ENCODE measurements at places on chromosomes 13 and 19.

DNA sequence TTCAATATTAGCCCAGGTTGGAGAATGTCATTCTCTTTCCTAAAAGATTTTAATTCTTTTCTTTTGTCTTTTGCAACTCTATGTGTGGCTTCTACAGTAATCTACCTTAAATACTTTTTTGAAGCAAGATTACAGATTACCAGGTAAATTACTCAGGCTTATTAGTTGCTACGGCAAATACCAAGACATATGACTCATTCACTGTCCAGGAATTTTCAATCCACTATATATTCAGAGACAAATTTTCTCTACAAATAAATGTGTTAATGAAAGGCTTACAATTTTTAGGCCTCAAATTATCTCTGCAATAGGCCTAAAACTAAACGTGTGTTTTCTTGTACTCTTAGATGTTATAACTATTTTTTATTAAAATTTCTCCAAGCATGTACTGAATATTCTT, 631.3 kb downstream of the DIAPH3 start:
- no peak for DNase-seq

DNA sequence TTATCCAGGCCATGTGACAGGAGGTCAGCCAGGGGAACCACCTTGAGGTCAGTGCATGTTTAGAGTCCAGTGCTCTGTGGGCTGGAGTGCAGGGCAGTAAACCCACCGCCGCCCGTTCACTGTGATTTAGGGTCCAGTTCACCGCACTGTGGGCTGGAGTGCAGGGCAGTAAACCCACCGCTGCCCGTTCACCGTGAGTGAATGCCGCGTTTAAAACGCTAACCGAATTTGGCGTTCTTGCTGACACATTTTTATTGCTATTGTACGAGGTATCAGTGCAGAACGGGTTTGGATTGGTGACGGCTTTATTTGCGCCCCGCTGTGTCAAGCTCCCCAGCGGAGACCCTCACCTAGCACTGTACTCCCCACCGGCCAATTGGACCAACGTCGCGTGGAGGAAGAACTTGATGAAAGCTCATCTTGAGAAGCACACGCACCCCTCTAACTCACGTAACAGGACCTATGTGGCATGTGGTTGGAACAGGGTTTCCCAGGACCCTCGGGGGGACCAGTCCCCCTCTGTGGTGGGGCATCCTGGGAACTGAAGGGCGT, 27.9 kb downstream of the C13orf46 start:
- no peak for DNase-seq

- DNase-seq, result no peak
Observed at GRCh38 chr13:108350579-108350978, 81.1 kb downstream of the TNFSF13B start.

DNA sequence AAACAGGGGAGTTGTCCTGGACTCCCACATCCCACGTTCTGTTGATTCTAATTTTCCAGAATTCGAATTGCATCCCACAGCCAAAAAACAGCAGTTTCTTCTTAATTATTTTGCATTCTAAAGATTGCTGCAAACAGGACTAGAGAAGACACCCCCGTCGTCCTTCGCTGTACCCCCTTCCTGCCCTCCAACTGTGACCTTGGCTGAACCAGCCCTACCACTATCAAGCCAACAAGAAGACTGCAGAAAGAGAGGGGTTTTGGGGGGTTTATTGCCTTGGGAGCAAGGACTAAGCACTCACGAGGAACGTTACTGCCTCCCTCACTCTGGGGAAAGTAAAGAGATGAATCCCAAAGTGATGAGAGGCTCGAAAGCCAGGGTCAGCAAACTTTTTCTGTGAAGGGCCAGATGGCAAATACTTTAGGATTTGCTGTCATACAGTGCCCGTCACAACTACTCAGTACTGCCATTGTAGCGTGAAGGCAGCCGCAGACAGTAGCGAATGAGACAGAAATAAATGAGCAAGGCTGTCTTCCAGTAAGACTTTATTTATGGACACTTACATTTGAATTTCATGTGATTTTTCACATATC, 32.5 kb upstream of the KATNAL1 start:
- no peak for DNase-seq

DNA sequence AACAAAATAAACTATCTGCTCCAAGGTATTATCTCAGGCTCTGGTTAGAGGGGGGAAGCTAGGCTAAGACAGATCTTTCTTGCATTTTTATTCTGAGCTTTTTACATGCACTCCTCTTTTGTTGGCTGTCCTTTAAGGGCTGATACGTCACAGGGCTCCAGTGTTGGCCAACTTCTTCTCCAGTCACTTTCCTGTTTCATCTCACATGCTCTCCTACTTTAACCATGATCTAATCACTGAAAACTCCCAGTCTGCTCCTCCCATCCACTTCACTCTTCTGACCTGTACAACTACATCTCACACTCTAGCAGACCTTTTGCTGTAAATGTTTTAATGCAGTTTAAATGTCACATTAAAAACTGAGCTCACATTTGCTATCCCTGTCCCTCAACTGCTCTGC, 510.0 kb upstream of the KLF12 start:
- DNase-seq, result no peak

GRCh38 chr19:10835089-10835753, 791 bp downstream of the TMED1 start:
- DNase-seq, result peak; percentile 22

GRCh38 chr13:113526466-113527220, 36.1 kb upstream of the DCUN1D2 start:
- DNase-seq, result no peak

GRCh38 chr13:73981595-73981994, 152.6 kb downstream of the KLF12 start:
- DNase-seq, result no peak

DNA sequence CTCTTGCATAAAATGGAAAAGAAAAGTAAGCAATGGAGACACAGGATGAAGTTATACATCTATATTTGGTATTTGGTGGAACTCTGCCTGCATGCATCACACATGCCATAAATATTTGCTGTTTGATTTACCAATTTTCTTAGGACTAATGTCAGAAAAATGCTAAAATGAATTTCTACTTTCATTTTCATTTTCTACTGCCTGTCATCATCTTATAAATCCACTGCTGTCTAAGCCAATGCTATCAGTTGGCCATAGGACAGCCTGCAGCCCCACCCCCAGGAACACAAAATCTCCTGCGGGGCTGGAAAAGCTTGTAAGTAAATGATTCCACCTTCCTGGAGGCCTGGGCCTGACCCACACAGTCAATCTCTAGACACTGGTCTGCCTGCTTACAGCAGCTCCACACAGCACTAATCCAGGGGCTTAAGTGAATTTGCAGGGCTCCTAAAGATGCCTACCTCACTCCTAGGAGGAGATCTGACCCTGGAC, 122.0 kb downstream of the ENOX1 start:
- DNase-seq, result no peak

GRCh38 chr13:52195401-52195837, 36.0 kb upstream of the NEK3 start:
- peak; percentile 50 for DNase-seq

DNA sequence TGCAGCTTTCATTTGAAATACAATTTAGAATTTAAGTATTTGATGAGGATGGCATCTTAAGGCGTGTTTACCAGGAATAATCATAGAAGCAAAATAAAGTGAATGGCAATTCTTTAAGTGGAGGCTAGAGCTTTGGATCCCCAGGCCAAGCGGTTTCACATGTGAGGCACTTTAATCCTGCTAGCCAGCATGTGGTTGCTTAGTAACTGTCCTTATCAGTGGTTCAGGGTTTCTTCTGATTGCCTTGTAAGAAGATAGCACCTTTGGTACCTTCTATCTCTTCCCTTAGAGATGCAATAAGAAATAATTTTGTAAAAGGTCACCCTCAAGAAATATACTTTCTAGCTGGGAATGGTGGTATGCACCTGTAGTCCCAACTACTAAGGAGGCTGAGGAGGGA, 38.9 kb upstream of the SERP2 start:
- no peak for DNase-seq

DNA sequence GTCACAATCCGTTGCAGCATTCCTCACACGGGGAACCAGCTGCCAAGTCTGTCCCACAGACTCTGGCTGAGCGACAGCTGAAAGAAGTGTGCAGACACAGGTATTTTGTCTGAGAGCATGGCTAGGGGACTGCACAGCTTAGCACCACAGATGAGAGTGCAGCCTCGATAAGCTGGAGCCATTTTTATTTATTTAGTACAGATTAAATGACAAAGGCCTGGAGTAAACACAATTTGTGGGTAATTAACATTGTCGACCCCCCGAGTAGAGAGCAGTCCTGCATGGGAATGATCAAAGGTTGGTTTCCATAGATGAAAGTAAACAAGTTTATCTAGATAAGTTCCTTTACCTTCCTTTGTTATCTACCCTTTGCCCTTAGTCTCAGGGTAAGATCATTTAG, 836.2 kb downstream of the DACH1 start:
- DNase-seq, result no peak

DNA sequence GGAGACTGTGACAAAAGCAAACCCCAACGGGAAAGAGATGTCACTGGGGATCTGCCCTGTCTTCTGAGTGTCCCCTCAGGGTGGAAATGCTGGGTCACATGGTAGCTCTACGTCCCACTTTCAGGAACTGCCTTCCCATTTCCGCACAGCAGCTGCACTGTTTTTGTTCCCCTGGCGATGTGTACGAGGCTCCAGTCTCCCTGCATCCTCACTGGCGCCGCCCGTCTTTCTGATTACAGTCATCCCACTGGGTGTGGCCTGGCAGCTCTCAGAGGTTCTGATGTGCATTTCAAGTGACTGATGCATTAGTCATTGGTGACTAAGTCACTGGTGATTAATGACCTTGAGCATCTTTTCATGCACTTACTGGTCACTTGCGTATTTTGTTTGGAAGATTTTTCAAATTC, 21.2 kb downstream of the PCID2 start:
- DNase-seq, result no peak

DNA sequence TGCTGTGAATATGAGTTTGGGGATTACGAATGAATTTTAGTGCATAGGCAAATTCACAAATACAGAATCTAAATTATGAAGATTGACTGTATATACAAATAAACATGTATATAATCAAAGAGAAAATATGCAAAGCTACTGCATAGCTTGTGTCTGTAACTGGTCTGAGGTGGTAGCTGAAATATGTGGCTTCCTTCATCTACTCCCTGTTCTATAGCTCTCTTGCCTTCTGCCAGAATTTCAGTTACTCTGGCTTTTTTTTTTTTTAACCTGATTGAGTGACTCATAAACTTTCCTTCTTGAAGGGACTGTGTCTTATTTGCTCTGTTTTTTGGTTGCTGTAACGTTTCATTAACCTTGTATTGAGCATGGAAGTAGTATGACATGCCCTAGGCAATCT, 26.6 kb downstream of the DNAJC3 start:
- no peak for DNase-seq

GRCh38 chr19:27748551-27749152, 1464.3 kb downstream of the UQCRFS1 start:
- no peak for DNase-seq

DNA sequence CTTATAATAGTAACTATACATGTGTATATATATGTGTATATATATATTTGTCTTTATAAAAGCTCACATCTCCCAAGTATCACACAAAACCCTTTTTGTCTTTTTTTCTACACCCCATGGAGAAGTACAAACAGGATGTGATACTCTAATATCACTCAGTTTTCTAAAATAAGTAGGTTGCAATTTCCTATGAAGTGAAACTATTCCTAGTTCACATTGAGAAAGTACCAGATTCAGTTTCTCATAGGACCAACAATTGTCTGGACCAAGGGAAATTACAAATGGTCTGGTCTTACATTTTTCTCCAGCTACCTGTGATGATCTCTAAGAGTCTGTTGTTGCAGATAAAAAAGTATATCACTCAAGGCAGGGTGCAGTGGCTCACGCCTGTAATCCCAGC, 17.9 kb upstream of the LILRB1 start:
- DNase-seq, result no peak

GRCh38 chr13:98917116-98917515, 60.7 kb downstream of the DOCK9 start:
- DNase-seq, result no peak

- DNase-seq, result no peak
Observed at GRCh38 chr13:107157271-107157670, 589.3 kb upstream of the ARGLU1 start.

GRCh38 chr19:12047868-12048267, 4.9 kb downstream of the ZNF878 start:
- no peak for DNase-seq

DNA sequence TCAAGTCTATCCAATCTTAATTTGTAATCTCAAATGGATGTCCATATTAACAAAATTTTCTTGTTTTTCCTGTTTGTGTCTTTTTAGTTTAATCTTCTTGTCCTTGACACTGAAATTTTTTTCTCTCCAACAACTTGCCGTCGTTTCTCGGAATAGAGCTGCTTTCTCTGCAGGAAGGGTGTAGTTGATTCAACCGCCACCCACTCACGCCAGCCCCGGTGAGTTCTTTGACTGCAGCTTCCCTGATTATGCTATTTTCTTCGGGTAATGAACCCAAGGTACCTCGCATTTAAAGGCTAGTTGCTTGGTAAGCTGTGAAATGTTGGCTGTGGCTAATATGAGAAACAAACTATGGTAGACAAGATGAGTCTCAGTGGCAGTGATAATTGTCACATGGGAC, 72.2 kb downstream of the DPRX start:
- no peak for DNase-seq

DNA sequence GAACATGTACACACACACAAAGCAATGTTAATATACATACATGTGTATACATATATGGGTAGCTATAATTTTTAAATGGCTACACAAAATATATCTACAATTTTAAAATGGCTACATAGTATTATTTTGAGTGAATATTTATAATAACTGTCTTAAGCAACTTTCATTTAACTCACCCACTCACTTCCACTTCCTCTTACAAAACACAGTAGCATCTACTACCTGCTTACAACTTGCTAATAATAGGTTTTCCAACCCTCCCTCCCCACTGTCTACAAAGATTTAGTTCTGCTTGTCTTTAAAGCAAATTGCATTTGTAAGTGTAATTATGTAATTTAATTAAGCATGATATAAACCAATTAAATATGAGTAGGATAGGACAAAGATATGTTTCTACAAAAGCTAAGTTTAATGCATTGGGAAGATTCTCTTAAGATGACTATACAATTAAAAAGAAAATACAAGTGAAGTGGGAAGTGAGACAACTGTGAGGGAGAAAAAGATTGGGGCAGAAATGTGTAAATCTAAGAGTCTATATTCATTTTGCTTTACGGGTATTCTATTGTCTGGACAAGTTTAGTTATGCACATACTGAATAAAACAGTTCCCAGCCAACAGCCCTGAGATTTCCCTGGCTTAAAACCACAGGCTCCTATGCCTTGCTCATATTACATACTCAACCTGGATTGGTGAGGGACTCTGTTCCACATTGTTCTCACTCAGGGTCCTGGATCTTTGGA, 583.1 kb downstream of the EFNB2 start:
- DNase-seq, result no peak

GRCh38 chr13:75541287-75541686, 3.6 kb upstream of the COMMD6 start:
- no peak for DNase-seq

GRCh38 chr13:79307866-79308298, 98.2 kb downstream of the RBM26 start:
- no peak for DNase-seq

DNA sequence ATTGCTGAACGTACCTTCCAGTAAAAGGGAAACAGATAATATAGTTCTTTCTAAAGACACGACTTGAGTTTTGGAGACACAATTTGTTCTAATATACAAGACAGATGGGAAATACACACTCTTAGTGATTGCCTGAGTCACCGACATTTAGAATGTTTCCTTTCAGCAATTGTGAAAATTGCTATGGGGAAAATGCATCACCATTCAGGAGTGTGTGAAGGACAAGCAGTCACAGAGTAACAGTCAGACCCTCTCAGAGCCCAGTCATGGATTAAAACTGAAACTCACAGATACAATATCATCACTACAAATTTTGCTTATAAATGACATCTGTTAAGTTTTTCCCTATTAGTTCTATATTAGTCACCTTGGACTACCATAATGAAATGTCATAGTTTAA, 286.1 kb downstream of the SPRY2 start:
- no peak for DNase-seq
